Activated naive CD4-positive, alpha-beta T cell treated with anti-CD3 and anti-CD28 coated beads for 36 hours (primary cell): ENCODE measurements at places on chromosomes 5 and 9.

DNA sequence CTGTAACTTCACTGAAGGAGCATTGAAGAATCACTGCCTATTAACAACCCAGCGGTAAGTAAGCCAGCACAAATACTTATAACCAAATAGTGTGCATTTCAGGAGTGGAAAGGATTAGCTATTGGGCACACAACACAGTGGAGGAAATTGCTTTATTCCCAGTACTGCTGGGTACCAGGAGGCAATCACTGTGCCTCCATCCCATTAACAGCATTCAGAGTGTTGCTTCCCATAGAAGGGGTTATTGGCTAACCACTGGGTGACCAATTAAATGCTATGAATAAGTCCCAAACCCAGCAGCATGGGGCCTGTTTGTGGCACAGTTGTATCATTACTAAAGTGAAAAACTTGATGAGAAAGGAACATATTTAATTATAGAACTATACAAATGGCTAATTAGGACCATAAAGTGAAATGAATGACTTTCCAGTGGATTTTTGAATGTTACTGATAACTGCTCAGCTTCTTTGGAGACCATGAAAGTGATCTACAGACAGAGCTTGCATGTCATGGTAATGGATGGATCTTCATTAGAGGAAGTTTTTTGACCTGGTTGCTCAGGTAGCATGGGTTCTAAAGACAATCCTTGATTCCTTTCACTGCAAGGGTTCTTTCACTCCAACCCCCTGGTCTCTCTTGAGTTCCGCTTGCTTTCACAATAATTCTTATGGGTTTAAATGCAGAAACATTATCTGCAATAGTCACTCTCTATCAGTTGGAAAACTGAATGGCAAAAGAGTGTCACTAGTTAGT lies 413.3 kb upstream of the RORB start:
- H3K36me3 ChIP-seq = no peaks in the 10 kb centered on the region
- no peaks in the 10 kb centered on the region for H3K4me1 ChIP-seq
- no peak for DNase-seq
- no peak overlapping the region for H3K27ac ChIP-seq

GRCh38 chr5:174649391-174649790 lies 75.0 kb upstream of the MSX2 start:
- DNase-seq = no peak
- H3K4me1 ChIP-seq = no peaks in the 10 kb centered on the region
- H3K4me3 ChIP-seq = no peak overlapping the region
- H3K27ac ChIP-seq = no peak overlapping the region

- no peak overlapping the region for H3K4me3 ChIP-seq
- H3K27ac ChIP-seq = no peak overlapping the region
- H3K27me3 ChIP-seq = peaks cover 20% of the 10 kb centered on the region
- no peak for DNase-seq
- no peaks in the 10 kb centered on the region for H3K4me1 ChIP-seq
- H3K36me3 ChIP-seq = no peaks in the 10 kb centered on the region
These were observed 345.6 kb downstream of the PLK2 start for GRCh38 chr5:58114324-58114723.

DNA sequence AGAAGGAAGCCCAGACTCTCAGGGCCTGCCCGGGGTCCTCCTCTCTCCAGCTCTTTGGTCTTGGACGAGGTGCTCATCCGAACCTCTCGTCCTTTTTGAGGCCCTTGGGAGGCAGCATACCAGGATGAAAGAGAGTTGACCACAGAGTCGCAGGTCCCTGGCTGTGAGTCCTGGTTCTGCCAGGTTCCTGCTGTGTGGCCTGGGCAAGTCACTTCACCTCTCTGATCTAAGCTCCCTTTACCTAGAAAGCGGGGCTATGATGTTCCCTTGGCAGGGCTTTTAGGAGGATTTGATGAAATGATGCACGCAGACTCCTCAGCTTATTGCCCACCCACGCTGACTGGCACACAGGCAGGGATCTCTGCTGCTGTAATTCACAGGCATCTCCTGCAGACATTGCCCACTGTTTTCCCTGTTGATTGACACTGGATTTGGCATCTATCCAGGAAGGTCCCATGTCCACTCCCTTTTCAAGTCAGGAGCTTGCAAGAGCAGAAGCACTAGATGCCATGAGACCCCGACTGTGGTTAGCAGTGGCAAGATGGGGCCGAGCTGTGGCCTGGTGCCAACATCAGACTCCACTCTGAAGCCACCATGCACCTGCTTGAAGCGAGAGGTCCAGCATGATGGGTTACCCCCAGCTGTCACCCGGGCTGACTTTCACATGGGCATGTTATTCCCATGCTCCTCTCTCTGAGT lies 71.5 kb downstream of the MACROH2A1 start:
- peaks cover 3% of the 10 kb centered on the region for H3K36me3 ChIP-seq
- no peak overlapping the region for H3K27ac ChIP-seq
- H3K4me3 ChIP-seq = no peak overlapping the region
- no peaks in the 10 kb centered on the region for H3K27me3 ChIP-seq
- H3K4me1 ChIP-seq = peaks cover 20% of the 10 kb centered on the region

GRCh38 chr5:126449751-126450271 lies 26.6 kb downstream of the GRAMD2B start:
- H3K4me1 ChIP-seq = peaks cover 81% of the 10 kb centered on the region
- H3K4me3 ChIP-seq = peak overlapping the region; percentile 82
- peak overlapping the region; percentile 100 for H3K27ac ChIP-seq
- peaks cover 8% of the 10 kb centered on the region for H3K36me3 ChIP-seq

GRCh38 chr5:91998774-91999173 lies 615.7 kb upstream of the ARRDC3 start:
- H3K4me3 ChIP-seq = no peak overlapping the region
- no peaks in the 10 kb centered on the region for H3K4me1 ChIP-seq
- H3K27me3 ChIP-seq = no peaks in the 10 kb centered on the region
- no peak for DNase-seq

GRCh38 chr5:169070413-169070812 lies 230.5 kb downstream of the SLIT3 start:
- H3K4me1 ChIP-seq = no peaks in the 10 kb centered on the region
- DNase-seq = no peak
- H3K4me3 ChIP-seq = no peak overlapping the region
- no peaks in the 10 kb centered on the region for H3K36me3 ChIP-seq
- no peak overlapping the region for H3K27ac ChIP-seq

- no peaks in the 10 kb centered on the region for H3K27me3 ChIP-seq
- DNase-seq = no peak
- no peak overlapping the region for H3K4me3 ChIP-seq
- H3K4me1 ChIP-seq = no peaks in the 10 kb centered on the region
These were observed 176.6 kb upstream of the SH3GL2 start for GRCh38 chr9:17402309-17402708.

DNA sequence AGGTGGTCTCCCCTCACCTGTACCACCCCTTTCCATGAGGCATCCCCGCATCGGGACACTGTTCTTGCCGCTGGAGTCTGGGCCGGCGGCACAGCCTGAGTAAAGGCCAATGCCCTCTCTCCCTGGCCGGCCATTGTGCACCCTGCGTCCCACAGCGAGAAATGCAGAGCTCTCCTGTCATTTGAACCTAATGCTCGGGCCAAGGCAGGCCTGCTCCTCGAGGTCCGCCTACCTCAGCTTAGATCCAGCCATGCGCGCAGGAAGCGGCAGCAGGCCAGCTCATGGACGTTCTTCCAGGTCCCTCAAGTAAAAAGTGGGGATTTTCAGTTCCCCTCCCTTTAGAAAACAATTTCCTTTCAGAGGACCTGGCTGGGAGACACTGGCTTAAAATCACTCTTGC lies 135.0 kb downstream of the HSD17B3 start:
- no peak for DNase-seq
- H3K4me1 ChIP-seq = no peaks in the 10 kb centered on the region
- H3K4me3 ChIP-seq = no peak overlapping the region
- no peak overlapping the region for H3K27ac ChIP-seq
- H3K27me3 ChIP-seq = peaks cover 2% of the 10 kb centered on the region
